Stimulated activated CD8-positive, alpha-beta memory T cell treated with anti-CD3 and anti-CD28 coated beads, Interleukin-7, amount 100 ng/mL, for 4 hours (primary cell): ENCODE measurements at places on chromosomes 1 and 21.

- no peak for DNase-seq
Measured at GRCh38 chr21:16315223-16315622, 585.4 kb downstream of the USP25 start.

DNA sequence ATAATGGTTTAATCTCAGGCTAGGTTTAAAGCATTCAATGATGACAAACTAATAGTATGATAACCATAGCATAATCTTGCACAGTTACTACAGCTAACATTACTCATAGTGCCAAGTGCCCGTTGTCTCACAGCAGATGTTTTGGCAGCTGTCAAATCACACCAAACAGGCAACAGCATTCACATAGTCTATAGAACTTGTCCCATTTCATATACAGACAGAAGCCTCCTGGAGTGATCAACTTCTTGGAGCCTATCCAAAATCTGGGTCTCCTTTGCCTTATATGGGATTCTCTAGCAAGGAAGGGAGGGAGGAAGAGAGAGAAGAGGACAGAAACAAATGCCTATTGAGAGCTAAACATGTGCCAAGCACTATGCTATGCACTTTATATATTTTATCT is 250.6 kb upstream of the ZP4 start:
- no peak for DNase-seq

DNA sequence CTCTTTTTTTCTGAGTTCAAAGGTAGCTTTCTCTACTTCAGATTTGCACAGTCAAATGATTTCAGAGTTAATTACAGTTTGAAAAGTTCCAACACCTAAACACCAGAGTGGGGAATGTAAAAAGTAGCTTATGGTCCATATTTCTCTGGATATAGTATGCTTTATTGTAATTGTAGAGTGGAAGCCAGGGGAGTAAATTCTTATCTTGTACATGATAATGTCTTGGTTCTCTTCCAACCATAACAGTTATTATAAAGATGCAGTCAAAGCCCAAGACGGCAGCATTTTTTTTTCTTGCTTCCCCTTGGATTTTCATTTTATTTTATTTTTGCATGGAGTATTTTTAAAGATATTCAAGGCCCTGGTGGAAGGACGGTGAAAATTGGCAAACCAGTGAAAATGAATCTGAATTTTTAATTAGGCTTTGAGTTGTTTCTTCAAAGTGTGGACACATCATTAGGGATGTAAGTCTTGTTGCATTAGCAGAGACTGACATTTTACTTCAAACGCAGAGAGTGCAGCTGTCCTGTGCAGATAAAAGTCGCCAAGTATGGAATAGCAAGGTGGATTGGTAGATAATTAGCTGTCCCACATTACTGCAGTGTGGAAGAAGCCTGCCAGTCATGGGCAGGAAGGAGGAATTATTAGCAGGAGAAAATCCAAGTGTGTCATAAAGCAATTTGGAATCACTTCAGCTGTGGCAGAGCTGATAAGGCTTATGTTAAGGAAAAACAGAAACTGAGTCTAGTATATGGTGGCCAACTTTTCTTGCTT is 11.3 kb downstream of the CACHD1 start:
- DNase-seq = no peak

DNA sequence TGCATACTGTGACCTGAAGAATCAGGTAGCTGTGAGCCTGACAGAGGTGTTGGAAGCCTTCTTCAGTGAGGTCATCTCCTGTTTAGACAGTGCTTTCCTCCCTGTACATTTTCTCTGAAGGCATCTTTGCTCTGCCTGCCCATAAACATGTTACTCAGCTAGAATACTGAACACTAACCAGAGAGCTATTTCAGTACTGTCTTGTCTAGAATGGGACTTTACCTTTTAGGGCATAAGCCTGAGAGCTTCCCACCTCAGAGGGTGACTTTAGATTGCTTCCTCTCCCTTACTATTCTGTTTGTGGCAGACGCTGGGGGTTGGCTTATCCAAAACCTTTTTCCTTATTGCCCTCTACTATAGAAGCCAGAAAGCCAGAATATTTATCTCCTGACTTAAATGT is 23.3 kb upstream of the ZNF326 start:
- DNase-seq = no peak

- no peak for DNase-seq
Measured at GRCh38 chr1:203907901-203908300, 46.5 kb downstream of the SNRPE start.

GRCh38 chr1:172756024-172756423 is 97.1 kb downstream of the FASLG start:
- DNase-seq = no peak

DNA sequence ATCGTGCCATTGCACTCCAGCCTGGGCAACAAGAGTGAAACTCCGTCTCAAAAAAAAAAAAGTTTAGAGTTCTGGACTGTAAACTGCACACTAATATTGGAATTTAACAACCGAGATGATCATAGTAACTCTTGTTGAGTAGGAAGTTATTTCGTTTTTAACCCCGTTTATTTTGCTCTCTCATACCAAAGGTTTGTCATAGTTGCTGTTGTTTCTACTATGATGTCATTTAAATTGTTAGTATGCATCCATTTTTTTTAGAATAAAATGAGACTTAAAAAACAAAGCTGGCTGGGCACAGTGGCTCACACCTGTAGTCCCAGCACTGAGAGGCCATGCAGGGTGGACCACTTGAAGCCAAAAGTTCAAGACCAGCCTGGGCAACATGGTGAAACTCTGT is 49.3 kb downstream of the DOP1B start:
- DNase-seq = no peak

DNA sequence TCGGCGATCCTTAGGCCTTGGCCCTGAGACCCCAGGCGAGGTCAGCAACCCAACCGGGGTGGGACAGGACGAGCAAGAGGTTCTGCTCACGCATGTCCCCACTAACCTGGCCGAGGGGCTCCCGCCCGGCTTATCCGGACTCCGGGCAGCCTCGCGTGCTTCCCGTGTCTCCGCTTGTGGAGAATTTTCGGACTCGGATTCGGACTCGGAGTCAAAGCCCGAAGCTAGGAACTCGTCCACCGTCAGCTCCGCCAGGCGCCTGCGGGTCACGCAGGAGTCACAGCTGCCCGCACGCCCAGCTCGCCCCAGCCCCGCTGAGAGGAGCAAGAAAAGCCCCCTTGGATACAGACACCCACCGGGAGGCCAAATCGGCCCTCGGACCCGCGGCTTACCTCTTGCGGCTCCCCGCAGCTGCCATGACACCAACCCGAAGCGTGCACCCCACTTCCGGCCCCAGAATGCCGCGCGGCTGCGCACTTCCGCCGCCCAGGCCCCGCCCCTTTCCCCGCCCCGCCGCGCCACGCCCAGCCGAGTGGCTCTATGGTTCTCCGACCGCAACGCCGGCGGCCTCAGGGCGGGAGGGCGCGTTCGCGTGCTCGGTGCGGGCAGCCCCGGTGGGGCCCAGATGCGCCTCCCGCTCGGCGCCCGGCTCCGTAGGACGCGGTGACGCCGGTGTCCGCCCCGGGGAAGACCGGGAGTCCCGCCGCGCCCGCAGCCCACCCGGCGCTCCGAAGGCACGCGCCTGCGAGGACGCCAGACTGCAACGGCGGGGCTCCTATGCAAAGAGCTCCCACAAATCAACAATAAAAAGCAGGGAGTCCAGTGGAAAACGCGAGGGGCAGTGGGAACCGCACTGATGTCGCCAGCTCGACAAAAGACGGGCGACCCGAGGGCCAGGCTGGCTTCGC is at the start of gene NOC2L:
Gene NOC2L (minus strand): TSS at position 434 of the 908 bp plus-strand sequence. CDS start 16 bp downstream, at position 418.
- DNase-seq = peak; percentile 88

GRCh38 chr1:198529414-198529813 is 11.1 kb downstream of the ATP6V1G3 start:
- DNase-seq = no peak

DNA sequence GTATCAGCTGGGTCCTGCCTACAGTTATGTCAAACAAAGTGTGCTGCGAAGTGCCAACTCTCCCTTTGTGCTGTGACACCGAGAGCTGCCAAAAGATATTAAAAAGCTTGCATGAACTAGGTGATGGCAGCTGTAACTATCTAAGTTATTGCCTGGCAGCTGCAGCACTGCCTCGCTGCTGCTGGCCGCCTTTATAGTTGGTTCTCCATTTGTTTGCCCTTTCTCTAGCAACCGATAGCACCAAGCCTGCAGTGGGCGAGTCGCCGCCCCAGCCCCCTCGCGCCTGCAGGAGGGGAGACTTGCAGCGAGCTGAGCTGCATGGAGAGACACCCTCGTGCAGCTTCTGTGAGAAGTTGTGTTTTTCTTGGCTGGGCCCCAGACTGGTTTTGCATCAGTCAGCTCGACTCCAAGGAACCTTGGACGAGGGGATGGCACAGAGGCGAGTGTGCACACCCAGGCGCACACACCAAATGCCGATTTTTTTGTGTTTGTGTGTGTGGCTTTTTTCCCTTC is 330.6 kb downstream of the RPS6KC1 start:
- DNase-seq = no peak

DNA sequence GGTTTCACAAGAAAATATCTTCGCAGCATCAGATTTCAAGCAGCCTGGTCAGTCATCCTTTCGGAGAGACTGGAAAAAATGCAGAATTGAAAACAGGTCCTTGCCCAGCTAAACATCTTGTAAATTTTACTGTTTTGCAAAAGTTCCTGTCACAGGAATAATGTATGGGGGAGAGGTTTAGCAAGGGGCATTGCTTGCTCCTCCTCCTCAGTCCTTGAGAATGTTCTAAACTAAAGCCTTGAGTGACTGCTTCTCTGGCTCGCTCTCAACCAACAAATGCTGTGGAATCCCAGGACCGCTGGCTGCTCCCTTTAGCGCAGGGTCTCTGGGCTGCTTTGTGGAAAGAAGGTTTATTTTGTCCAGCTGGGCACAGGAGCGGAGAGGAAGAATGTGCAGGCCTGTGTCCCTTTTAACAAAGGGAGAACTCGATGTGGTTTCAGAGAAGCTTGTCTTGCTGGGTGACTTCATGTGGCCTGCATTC is 33.6 kb upstream of the FHAD1 start:
- DNase-seq = no peak

DNA sequence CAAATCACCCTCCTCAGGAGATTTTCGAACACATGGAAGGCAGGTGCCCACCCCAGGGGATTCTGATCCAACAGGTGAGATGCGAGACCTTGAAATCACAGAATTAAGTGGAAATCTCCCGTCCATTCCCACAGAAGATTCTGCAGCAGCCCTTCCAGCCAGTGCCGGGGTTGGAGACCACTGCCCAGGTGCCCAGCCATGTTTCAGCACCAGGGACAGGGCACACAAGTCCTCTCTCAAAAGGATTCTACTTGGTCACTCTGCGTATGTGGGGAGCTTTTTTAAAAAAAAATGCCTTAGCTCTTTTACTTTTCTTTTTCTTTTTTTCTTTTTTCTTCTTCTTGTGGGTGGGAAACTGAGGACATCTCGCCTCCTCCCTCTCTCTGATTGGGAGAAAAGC is 80.7 kb downstream of the VWA5B1 start:
- no peak for DNase-seq

GRCh38 chr1:164823486-164824279 is 264.7 kb downstream of the PBX1 start:
- DNase-seq = no peak

DNA sequence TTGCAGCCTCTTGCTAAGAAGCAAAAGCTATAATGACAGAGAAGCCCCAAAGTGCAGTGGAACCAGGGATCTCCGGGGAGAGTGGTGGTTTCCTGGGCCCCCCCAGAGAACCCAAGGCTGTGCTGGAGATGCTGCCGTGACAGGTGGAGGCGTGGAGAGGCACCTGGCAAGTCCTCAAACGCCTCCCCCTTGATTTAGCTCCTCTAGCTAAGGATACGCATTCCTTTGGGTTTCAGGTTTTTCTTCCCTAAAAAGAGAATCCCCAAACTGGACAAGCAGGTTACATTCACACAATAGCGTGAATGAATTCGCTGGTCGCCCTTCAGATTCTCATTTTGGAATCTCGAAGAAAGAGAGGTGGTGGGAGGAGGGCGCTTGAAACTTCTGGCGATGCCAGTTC is 853 bp upstream of the ATP1A1 start:
- DNase-seq = no peak

DNA sequence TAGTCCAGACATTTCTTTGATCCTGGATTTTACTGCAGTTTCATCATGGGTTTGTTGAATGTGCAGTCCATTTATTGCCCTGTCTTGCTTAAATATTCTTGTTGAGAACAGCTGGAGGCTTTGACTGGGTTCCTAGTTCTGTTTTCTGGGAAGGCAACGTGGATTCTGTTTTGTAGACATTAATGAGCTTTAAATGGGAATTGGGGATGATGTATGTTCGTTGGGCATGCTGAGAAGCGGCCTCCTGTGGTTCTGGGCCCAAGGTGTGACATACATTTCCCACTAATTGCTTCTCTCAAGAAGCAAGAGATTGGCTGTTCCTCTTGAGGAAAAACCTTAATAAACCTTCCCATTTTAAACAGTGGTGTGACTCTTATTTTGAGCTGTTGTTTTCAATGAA is 22.9 kb downstream of the INKA2 start:
- no peak for DNase-seq

GRCh38 chr1:30648408-30649000 is 74.9 kb downstream of the MATN1 start:
- no peak for DNase-seq

- no peak for DNase-seq
Measured at GRCh38 chr1:93810316-93810715, 68.7 kb downstream of the DNTTIP2 start.

- no peak for DNase-seq
Measured at GRCh38 chr21:18493422-18493821, 89.8 kb upstream of the TMPRSS15 start.

DNA sequence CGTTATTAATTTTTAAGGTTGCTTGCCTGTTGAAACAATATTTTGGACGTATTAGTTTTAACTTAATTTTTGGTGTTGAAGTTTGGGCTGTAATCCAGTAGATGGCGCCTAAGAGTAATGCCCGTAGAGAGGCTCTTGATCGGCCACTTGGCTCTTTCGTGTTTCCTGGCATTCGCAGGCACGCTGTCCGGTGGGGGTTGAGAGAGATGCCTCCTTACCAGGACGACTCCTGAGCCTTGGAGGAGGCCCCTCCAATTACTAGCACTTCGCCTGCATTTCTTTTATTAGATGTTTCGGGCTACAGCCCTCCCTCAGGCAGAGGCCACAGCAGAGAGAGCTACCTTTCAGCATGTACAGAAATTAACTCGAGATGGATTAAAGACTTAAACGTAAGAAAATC is 12.0 kb downstream of the OR2M4 start:
- DNase-seq = no peak

DNA sequence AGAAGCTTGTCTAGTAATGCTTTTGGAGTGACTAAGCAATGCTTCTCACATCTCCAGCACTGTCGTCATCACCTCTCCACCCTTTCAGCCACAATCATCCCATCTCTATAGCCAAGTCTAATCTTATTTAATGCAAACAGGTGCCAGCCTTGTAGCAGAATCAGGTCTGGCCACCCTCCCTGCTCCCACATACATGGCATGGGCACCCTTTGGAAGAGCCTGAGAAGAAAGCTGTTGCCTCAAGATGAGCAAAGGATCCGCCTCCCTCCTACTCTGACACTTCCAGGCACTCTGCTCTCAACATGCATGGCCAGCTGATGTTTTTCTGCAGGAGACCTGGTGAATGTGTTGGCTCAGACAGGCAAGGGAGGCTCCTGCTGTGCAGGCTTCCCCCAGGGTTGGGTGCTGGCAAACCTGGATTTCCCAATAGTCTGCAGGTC is 113.1 kb upstream of the GRIK3 start:
- DNase-seq = no peak
